ENCODE measurements at places on chromosomes 11 and 22.

- DNase-seq = no peak
Observed at GRCh38 chr11:121385688-121386087, 66.4 kb upstream of the SORL1 start.

DNA sequence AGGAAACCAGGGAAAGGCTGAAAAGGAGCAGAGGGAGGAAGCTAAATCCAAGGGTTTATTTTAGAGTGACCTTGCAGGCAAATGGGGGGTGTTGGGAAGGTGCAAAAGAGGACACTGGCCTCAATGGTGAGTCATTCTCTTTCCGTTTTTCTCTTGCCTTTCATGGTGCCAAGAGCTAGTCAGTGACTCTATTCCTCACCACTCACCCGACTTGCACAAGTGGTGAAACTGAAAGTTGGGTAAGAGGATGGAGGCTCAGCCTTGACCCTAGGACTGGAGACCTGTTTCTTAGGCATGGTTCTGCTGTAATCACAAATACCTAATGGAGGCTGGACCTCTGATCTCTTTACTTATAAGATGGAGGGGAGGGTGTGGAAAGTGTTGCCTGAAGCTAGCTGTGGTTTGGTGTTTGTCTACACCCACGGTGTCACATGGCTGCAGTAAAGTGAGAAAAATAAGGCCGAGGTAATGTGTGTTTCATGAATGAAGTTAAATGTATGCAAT, 67.3 kb upstream of the CREB3L1 start:
- DNase-seq = no peak

DNA sequence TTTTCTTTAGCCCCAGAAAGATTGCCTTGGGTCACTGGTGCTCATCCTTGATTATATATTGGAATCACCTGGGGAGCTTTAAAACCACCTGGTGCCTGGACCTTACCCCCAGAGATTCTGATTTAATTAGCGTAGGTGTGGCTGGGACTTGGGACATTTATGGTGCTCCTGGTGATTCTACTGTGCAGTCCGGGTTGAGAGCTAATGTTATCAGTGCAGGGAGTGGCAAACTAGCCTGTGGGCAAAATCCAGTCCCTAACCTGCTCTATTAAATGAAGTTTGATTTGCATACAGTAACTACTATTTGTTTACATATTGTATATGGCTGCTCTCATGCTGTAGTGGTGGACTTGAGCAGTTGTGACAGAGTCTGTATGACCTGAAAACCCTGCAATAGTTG, 134.0 kb upstream of the SORL1-AS1 start:
- no peak for DNase-seq

DNA sequence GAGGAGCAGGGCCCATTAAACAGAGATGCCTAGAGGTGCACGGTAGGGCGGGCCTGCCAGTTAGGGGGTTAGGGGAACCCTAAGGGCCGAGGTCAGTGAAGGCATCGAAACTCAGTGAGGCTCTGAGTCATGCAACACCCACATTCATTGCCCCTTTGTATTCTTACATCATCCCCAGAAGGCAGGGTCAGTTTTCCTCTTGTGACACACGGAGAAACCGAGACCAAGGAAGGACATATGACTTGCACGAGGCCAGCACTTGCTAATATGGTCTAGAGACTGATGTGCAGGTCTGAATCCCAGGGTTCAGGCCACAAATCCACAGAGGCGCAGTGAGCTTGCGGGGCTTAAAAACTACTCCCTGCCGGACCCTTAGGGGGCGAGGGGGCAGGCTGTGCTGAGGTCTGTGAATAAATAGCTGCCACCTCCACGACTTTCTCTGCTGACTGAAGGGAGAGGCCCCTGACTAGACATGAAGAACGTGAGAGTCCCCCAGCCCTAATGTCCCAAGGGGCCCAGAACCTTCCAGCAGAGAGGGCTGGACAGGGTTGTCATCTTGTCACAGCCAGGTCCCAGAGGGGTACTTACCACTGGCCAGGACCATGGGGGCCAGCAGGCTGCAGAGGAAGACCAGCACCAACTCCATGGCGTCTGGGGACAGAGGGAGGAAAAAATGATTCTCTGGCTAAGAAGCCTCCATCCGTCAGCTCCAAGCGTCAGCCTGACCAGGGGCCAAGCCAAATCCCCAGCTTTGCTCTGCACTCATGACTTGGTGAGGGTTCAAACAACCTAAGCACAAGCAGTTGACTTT, 17.8 kb upstream of the FXYD2 start:
- no peak for DNase-seq

- DNase-seq = no peak
Observed at GRCh38 chr22:20465759-20466077, 28.1 kb upstream of the SCARF2 start.

DNA sequence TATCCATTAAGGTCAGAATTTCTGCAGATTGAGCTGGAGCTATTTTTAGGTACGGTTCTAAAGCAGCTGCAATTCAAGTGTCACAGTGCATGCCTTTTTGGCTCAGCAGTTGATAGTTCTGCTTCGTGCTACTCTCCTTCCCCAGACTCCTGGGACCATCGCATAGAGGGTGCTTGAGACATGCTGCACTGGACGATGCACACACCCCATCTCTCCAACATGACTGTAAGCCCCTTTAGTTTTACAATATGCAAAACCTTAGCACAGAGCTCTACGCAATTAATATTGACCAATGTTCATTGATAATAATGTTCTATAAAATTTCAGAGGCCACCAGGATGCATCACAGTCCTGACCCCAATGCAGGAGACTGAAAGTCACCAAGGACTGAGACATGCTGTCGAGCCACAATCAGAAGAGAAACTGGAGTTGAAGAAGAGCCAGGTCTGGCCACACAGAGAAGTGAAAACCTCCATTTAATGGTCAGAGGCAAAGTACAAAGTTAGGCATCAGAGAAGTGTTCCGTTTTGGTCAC, 120.9 kb upstream of the ZC3H12C start:
- DNase-seq = peak; percentile 23

GRCh38 chr11:107777110-107777509, 65.3 kb upstream of the SLN start:
- no peak for DNase-seq

- DNase-seq = no peak
Observed at GRCh38 chr11:66844496-66845142, 1.4 kb downstream of the RCE1 start.

- DNase-seq = peak; percentile 85
Observed at GRCh38 chr11:68271023-68271780, 571 bp downstream of the C11orf24 start.

- DNase-seq = no peak
Observed at GRCh38 chr22:20554824-20555223, 47.4 kb downstream of the MED15 start.

DNA sequence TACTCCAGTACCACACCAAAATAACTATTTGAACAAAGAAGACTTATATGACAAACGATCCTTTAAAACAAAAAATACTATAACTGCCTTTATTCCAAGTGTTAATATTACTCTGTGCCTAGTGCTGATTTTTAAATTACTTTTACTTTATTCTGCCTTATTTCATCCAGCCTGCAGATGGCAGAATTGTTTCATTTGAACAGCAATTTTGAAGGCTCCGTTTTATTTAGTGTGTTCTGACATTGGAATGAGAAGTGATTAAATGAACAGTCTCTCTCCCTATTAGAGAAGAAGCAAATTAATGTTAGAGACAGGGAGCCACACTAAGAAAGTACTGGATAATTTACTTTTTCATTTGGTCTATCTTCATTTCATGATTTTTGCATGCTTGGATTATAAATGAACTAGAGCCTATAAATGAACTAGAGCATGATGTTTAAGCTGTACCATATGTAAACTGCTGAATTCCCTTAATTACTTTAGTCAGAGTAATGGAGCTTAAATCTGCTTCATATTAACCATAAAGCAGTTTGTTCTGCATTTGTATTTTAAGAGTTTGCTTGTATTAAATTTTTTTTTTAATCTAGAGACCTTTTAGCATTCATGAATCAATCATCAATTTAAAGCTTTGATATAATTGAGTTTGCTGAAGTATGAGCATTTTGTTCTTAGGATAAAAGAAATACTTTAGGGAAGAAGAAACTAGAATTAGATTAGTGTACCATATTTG, 9.8 kb downstream of the PDHX start:
- DNase-seq = no peak

DNA sequence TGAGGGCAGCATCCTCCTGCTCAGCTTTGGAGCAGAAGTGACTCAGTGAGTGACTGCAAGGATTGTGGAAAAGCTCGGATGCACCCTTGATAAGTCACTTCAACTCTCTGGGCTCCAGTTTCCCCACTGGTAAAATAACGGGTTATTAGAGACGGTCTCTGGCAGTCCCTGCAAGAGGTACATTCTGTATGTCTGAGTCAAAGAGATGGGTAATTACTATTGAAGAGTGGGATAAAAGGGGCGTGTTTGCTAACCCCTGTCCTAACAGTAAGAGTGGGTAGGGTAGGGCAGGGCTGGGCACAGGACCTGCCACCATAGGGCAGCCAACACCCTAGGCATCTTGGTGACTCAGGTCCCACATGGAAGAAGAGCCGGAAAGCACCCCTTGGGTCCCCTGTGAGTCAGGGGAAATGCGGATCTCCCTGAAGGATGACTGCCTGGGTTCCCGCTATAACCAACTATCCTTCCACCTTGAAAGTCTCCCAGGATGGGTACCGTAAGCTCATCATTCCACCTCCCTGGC, 7.3 kb upstream of the AHNAK start:
- DNase-seq = no peak

DNA sequence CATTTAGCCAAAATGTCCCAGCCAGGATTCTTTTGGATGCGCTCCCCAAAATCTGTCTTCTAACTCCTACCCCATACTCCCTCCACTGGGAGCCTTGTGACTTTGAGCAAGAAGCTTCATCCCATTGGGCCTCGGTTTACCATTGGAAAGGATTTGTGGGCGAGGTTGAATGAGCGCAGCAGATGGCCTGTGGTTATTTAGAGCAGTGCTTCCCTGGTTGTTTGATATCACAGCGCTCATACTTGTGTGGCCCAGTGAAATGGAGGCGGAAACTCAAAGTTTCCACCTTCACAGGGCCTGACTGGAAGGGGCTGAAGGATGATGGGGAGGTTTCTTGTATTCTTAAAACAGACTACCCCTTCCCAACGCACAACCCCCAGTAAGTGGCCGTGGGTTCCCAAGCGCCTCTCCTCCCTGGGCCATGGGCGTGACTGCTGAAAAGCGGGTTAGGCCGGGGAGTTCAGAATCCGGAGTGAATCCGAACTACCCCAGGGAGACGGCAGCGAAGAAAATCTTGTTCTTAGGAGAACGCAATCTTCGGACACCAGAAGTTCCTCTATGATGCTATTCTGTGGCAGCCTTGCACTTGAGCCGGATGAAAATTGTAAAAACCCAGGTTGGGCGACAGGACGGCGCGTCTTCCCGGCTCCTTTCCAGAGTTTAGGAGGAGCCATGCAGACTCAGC, 1.2 kb upstream of the ATF4 start:
- DNase-seq = no peak

DNA sequence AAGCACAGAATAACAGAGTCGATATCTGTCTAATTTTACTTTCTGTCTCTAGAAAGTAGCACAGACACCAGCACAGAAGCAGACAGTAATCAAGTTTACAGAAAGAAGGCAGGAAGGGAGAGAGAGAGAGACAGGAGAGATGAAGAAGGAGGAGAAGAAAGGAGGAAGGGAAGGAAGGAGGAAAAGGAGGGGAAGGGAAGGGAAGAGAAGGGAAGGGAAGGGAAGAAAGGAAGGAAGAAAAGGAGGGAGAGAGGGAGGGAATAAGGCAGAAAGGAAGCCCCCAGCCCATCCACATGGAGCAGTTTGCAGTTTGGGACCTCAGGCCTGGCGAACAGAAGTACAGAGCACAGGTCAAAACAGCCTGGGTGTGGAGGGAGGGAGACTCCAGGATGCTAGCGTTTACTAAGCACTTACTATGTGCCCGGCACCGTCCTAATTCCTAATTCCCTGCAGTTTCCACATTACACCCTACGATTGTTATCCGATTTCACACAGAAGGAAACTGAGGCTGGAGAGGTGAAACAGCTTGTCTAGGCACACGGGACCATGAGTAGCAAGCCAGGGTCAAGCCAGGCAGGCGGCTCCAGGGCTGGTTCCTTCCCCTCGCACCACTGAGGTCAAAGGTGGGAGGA, 46.0 kb upstream of the WNT7B start:
- no peak for DNase-seq

- peak; percentile 92 for DNase-seq
Observed at GRCh38 chr11:73308961-73309919, 1.2 kb downstream of the ARHGEF17 start.

DNA sequence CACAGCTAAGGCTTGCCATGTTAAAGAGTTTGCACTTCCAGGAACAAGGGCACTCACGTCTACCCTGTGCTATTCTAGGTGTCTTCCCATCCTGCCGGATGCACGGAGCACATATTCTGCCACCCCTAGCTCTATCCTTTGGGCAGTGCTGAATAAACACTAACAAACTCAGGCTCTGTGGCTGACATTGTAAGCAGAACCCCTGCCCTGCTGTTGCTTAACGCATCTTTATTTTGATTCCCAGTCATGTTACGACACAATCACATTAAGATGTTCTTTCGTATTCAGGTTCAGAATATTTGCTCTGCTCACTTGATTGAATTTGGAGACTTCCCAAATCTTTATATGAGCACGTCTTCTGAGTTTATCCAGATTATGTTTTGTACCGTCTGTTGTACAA, 3.7 kb upstream of the HDHD5 start:
- no peak for DNase-seq

DNA sequence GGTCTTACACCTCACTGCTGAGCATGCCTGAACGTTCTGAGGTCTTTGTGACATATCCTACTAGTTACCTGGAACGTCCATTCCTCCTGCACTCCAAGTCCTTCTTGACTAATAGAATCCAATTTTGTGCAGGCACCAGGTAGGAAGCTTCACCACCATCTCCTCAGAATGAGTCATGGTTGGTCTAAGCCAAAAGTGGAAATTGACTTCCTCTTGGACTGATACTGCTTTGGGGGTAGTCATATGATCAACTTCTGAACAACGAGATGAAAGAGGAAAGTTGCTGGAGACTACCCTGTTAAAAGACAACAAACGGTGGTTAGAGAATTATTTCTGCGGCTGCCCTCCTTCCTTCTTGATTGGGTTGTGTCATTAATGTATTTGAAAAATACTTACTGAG, 374.2 kb upstream of the LARGE1 start:
- no peak for DNase-seq

- no peak for DNase-seq
Observed at GRCh38 chr11:1705126-1706052, 8.4 kb downstream of the KRTAP5-6 start.

DNA sequence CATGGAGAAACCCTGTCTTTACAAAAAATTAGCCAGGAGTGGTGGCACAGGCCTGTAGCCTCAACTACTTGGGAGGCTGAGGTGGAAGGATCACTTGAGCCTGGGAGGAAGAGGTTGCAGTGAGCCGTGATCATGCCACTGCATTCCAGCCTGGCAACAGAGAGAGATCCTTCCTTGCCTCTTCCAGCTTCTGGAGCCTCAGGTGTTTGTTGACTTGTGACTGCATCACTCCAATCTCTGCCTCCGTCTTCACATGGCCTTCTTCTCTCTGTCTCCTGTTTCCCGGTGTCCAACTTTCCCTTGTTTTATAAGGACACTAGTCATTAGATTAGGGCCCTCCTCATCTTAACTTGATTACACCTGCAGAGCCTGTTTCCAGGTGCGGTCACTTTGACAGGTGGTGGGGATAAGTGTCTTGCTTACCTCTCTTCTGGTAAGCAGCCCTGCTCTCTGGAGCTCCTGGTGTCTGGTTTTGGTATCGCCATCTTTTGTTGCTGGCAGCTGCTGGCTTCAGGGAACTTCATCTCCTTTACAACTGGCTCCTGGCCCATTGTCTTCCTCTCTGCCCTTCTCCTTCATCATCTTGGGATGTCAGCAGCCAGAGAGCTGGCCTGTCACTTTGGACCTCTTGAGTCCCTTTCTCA, 8.2 kb upstream of the USP2 start:
- DNase-seq = no peak

Measured in lung (tissue), 17 donors.